ENCODE measurements at places on chromosomes 16 and 17.

DNA sequence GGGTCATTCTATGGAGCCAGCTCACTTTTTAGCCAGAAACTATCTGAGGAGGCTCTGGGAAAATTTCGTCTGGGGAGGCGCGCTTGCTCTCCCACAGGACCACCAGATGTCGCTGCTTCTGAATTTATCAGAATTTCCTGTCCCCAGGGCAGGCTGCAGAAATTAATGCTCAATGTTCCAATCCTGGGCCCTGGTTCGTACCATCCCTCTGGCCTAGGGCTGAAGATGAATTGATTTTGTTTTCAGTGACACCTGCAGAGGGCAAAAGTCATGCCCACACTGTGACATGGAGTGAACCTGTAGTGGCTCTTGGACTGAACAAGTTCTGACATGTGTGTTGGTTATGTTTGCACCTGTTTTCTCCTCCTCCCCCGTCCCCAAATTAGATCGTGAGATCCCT, 482.6 kb downstream of the NPIPA7 start:
- peak; percentile 45 for DNase-seq

DNA sequence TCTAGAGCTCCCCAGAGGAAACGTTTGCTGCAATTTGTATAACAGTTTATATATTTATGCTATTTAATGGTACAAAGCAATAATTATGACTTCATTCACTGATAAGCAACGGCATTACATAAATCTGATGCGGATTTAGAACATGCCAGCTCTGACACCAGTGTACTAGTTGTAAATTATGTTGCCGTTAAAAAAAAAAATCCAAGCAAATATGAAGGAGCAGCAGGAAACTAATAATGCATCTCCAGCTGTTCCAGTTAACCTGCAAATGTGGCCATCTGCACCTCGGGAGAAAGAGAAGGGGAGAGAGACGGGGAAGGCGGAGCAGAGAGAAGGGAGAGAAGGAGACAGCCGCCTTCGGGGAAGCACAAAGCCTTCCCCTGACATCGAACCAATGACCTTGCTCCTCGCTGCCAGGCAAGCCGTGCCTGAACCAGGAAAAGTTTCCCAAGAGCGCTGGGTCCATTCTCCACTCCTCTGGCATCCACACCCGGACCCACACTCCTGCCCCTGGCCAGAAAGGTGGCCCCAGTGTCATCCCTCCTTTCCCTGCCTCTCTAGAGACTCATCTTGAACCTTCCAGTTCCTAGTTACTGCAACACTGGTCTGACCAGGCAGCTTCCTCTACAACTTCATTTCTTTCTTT, 174.8 kb downstream of the C16orf78 start:
- no peak for DNase-seq

DNA sequence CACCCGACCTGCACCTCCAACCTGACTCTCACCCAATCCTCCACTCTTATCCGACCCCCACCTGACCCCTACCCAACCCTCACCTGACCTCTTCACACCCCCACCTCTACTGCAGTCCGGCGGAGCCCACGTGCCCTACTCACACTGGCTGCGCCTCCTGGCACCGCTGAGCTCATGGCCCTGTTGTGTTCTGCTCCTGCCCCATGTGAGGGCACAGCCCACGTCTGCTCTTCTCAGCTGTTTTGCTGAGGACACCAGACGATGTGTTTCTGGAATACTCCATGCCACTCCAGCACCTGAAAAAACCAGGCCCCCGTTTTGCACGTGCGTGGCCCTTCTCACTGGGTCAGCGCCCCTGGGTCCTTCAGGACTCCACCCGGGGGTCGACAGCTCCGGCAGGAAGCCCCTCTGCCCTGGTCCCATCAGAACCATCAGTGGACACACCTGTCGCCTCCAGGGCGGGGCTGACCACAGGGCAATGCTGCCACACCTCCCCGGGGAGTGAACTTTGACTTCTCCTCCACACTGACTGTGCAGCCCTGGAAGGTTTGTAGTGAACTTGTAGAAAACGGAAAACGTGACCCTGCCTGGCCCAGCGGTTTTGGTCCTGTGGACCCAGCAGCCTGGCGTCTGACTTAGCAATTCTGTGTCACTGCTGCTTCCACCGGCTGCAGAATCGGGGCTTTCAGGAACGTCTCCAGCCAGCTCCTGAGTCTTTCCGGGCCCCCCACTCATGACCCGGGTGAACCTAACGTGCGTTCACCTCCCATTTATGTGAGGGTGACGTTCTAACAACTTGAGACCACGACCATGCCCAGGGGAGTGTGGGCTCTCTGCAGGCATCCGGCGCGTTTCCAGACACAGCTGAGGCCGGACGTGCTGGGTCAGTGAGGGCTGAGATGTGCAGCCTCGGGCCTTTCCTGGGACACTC, 5.7 kb upstream of the RAB40B start:
- no peak for DNase-seq

DNA sequence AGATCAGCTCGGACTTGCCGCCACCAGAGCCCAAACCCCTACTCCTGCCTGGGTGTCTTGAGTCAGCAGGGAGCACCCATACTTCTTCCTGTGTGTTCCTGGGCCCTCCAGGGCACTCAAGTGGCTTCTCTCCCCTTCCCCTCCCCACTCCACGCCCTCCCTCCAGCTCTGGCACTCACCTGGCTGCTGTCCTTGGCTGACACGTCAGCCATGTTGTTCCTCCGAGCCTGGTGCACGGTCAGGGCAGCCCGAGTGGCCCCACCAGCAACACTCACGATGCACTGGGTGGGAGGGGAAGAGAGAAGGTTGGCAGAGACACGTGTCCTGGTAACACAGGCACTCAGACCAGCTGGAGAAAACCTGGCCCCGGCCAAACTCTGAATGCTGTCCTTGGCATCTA, 11.5 kb downstream of the RUSF1 start:
- no peak for DNase-seq

GRCh38 chr17:73337330-73337710, 25.5 kb upstream of the CDC42EP4 start:
- no peak for DNase-seq

DNA sequence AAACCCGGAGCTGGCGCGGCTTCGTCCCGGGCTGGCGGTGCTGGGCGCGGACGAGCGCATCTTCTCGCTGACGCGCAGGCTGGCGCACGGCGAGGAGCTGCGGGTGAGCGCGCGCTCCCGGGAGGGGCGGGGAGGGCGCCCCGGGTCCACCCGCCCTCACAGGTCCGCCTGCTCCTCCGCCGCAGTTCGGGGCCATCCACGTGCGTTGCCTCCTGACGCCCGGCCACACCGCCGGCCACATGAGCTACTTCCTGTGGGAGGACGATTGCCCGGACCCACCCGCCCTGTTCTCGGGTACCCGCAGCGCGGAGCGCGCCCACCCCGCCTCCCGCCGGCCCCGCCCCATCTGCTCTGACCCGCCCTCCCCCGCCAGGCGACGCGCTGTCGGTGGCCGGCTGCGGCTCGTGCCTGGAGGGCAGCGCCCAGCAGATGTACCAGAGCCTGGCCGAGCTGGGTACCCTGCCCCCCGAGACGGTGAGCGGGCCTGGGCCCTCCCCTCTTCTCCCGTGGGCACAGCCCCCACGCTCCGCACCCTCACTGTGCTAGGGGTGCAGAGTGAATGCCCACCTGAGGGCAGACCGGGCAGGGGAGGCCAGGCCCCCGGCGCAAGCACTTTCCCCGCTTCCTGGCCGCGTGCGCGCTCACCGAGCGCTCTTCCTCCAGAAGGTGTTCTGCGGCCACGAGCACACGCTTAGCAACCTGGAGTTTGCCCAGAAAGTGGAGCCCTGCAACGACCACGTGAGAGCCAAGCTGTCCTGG, 1.4 kb downstream of the HAGHL start:
- peak; percentile 73 for DNase-seq

DNA sequence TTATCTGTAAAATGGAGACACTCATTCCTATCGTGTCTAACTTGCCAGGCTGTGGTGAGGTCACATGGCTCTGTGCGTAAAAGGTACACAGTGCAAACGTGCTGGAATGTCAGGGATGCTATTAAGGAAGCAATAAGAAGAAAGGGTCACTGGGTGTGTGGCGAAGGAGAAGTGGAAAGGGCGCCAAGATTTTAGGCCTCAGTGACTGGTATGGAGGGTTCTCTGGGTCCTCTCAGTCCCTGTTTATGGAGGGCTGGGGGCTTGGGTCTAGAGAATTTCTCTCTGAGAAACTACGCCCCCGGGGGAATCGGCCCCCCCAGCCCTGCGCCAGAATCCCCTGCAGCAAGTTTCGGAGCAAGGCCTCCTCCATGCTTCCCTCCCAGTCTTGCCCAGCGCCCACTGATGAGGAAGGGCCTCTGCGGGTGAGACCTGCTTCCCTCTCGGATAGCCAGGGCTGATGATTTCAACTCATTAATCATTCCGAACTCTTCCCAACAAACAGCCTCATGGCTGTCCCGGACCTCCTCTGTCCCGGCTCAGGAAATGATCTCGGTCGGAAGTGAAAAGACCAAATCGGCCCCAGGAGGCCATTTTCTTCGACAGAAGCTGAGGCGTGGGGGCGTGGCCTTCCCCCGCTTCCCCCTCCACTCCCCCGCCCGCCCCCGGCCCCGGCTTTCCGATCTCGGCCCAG, 1.2 kb upstream of the HEXIM1 start:
- DNase-seq, result no peak

DNA sequence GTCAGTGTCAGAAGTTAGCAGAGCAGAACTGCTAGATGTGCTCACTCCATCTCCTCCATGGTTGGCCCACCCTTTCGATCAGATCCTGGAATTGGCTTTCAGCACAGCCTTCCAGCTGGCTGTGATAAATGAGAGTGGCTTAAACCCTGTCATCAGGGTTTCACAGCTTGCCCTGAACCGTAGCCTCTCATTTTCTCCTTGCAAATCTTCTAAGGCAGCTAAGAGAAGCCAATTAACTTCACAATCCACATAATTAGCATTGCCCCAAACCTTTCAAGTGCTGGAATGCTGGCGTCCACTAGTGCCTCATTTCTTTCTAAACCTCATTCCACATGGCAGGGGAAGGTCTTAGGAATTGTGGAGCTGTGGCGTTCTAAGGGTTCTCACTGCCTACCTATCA, 21.7 kb downstream of the MILR1 start:
- no peak for DNase-seq

DNA sequence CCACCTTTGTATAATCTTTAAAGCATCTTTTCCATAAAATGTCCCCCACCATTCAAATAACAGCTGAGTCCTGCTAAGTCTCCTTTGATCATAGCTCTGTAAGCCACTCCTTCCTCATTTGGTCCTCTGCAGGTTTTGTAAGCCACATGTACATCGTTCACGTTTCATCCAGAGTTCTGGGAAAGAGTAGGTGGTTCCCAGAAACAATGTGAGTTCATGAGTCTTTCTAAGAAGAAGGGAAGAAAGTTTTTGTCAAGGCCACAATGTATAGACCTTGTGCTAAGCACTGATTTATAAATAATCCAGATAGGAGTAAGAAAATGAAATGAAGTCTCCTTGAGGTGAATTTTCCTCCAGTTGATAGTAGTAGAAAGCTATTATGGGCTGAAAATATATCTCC, 8.7 kb upstream of the ANKS4B start:
- no peak for DNase-seq

DNA sequence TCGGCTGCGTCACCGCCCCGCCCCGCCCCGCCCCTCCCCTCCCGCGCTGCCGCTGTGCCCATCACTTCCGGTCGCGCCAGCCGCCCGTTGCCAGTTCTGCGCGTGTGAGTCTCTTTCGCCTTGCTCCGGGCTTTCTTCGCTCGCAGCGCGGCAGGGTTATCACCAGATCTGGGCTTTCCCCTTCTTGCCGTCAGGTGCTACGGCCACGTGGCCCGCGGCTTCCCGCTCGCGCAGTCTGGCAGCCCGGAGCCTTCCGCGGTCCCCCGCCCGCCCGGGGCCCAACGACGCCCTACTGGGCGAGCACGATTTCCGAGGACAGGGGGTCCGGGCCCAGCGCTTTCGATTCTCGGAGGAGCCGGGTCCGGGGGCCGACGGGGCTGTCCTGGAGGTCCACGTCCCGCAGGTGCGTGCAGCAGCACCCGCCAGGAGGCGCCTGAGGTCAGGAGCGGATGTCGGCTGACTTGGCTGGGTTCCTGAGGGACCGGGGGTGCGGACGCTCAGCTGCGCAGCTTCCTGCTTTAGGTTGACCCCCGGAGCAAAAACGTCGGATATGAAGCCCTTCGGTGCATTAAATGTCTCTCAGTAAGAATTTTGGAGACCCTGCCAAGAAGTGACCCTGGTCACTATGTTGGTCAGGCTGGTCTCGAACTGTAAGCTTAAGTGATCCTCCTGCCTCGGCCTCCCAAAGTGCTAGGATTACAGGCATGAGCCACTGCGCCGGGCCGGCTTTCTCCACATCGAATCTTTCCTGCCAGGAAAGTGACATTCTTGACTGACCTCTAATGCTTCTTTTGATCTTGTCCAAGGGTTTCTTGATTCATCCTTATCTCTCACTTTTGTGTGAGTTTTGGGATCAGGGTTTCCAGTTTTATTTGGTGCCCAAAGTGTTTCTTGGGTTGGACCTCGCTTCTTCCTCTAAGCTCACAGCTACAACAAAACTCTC, at the start of gene METTL23:
TSS of gene METTL23 (plus strand) at position 64 of the 943 bp plus-strand sequence. CDS start 2,872 bp downstream, outside the sequence.
- peak; percentile 95 for DNase-seq

DNA sequence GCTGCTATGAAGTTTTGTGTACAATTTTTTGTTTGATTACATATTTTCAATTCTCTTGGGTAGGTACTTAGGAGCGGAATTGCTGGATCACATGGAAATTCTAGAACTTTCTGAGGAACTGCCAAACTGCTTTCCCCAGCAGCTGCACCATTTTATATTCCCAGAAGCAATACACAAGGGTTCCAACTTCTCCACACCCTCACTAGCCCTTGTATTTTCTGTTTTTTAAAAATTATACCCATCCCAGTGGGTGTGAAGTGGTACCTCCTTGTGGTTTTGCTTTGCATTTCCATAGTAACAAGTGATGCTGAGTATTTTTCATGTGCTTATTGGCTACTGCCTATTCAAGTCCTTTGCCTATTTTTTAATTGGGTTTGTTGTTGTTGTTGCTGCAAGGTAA, 20.9 kb downstream of the NACA2 start:
- DNase-seq, result no peak

DNA sequence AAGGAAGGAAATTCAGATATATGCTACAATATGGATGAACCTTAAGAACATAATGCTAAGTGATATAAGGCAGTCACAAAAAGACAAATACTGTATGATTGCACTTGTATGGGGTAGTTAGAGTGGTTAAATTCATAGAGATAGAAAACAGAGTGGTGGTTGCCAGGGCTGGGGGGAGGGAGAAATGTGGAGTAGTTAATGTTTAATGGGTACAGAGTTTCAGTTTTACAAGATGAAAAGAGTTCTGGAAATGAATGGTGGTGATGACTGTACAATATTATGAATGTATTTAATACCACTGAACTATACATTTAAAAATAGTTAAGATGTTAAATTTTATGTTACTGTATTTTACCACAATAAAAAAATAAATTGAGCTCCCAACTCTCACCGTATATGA, 157.9 kb downstream of the TOX3 start:
- no peak for DNase-seq
